ENCODE measurements at places on chromosomes 2 and 18.

GRCh38 chr2:152846697-152847470 lies 128.5 kb downstream of the ARL6IP6 start:
- DNase-seq = no peak

DNA sequence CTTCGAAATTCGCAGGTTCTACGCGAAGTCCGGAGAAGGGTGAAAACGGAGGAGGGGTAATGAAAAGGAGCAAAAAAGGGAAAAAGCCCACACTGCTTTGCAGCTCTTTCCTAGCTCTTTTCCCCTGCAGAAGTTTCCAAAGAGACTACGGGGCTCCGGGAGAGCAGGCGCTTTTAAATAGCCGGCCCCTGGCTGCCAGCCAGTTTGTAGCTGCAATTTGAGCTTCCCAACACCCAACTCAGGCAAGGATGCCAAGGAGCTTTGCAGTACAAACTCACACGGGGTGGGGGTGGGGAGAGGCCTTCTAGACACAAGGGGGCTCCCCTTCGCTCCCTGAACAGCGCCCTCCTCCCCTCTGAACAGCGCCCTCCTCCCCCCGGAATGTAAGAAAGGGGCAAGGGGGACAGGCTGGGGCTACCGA lies at the start of gene IGFBP5:
Gene IGFBP5, minus strand, starts transcription at position 149 of the 421 bp plus-strand sequence. CDS start 774 bp downstream, outside the sequence.
- no peak for DNase-seq

- no peak for DNase-seq
Observed at GRCh38 chr2:236136538-236136937, 31.6 kb downstream of the GBX2 start.

- no peak for DNase-seq
Observed at GRCh38 chr2:229825476-229825875, 96.3 kb downstream of the TRIP12 start.

DNA sequence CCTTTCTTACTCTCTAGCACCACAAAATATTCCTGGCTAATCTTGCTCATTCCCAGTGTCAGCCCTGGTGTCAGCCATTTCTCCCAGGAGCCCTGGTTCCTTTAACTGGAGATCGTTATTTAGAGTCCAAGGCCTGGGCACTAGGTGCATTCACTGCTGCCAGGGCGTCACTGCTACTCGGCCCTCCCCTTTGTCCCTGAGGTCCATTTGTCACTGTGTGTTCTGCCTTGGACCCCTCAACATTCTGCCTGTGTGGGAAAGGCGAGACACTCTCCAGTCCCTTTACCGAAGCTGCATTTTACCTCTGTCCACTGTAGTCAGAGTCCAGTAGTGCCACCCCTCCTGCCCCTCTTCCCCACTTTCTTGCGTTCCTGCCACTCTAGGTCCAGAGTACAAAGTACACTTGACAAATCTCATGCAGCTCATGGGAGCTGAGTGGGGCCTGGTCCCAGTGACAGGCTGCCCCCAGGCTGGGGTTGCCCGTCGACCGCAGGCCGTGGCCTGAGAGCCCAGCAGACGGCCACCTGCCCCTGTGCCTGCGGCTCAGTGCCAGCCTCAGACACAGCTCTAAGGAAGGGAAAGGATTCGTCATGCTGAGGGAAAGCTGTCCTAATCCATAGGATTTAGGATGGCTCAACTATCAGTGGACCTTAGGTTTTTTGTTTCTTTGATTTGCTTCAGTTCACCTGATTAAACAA lies 52.1 kb downstream of the COPS8 start:
- DNase-seq = no peak

All from frontal cortex (tissue), 4 donors.